HS-5 (cell line): ENCODE measurements at places on chromosomes 16 and 17.

DNA sequence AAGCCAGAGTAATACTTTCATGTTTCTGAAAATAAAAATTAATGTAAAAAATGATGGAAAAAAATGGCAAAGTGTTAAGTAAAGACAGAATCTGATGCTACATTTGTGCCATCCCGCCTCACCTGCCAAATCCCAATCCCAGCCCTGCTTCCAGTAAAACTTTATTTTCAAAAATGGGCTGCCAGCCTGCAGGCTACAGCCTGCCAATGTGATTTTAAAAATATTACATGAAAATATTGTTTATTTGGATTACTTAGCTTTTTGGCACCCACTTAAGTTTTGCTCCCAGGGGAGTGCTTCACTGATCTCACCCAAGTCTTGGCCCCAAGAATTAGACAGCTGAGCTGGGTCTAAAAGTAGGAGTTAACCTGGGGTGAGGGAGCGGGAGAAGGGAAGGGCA is 112.8 kb downstream of the C16orf78 start:
- DNase-seq: no peak

DNA sequence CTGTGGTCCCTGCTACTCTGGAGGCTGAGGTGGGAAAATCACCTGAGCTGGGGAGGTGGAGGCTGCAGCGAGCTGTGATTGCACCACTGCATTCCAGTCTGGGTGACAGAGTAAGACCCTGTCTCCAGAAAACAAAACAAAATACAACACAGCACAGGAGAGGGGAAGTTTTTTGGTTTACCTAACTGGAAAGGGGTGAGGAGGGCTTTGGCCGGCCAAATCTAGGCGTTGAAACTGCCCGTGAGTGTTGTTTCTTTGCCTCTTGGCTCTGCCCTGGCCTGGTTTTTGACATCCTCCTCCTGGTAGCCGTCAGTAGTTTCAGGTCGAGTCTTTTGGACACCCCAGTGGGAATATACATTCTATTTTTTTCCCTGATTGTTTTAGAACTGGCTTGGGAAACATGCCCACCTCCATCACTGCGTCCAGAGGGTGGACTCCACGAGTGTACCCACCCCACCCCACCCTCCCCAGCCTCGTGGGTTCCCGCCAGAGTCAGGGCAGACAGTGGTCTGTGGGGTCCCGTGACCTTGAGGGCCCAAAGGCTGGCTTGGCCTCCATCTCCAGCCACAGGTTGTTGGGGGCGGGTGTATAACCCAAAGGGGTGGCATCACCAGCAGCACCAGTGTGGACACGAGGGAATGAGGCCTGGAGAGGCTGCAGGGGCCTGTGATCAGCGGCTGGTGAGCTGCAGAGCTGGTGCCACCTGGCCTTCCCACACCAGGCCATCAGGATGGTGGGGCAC is 42.7 kb downstream of the NT5M start:
- no peak for DNase-seq

- DNase-seq: no peak
Observed at GRCh38 chr16:2236337-2237101, at the start of gene DNASE1L2. Gene DNASE1L2 (plus strand): TSS chr16:2236444. CDS start chr16:2236817, 373 bp downstream.

DNA sequence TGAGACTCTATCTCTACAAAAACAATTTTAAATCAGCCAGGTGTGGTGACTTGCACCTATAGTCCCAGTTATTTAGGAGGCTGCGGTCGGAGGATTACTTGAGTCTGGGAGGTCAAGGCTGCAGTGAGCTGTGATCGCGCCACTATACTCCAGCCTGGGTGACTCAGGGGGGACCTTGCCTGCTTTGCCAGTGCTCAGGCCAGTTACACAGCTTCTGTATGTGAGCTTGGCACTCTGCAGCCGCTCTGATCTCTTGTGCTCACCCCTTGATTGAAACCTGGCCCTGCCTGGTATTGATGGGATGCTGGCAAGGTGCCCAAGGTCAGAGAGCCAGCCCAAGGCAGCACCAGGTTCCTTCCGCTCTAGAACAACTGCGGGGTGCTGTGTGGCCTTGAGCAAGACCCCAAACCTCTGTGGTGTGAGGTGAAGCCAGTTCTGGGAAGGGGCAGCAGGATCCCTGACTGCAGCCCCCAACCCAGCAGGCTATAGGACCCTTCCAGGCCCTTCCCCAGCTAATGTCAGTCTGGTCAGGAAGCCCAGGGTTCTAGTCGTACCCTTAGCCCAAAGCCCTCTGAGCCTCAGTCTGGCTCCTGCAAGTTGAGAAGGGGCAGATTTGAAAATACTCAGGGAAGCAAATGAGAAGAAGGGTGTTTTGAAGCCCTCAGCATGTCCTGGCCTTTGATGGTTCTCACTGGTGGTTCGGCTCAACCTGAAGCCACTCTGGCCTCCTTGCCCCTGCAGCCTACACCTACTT is 18.9 kb downstream of the MMP15 start:
- no peak for DNase-seq

- no peak for DNase-seq
Observed at GRCh38 chr17:75913537-75914210, 9.0 kb upstream of the MRPL38 start.

GRCh38 chr16:89588413-89589109 is 13.0 kb downstream of the CPNE7 start:
- no peak for DNase-seq
